ENCODE measurements at places on chromosomes 5 and 9. TPM values are rescaled to one million over a fixed set of nuclear protein-coding genes. Genes with fewer than 3 reads are reported as not detected.

Gene GMCL2
- total RNA-seq, result not detected

DNA sequence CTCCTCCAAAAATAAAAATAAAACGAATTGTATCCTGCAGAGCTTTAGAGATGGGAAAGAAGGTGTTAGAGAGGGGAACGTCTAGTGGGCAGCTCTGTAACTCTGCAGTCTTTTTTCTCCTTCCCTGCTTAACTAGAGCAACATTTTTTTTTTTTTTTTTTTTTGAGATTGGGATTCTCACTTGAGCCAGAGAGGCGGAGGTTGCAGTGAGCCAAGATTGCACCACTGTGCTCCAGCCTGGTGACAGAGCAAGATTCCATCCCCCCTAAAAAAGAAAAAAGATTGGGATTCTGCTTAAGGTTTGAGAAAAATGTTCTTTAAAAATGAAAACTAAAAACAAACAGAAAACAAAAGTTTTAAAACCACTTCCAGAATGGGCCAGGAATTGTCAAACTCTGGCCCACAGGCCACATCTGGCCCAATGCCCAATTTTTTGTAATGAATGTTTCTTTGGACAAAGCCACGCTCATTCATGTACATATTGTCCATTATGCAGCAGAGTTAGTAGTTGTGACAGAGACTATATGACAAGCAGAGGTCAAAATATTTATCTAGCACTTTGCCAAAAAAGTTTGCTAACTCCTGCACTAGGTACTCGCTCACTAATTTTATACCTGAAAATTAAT is 98.5 kb downstream of the ZCCHC7 start:
- no peak for DNase-seq

DNA sequence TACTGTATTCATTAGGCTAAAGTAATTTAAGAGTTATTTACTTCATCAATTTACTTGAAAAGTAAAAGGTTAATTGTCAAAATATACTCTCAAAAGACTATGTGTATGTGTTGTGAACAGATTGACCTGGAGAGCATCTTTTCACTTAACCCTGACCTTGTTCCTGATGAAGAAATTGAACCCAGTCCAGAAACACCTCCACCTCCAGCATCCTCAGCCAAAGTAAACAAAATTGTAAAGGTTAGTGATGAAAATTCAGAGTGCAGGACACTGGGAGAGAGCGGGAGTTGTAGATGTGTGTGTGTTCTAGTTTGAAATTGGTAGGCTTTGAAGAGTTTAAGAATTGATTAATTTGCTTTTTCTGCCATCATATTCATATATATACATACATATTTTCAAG is 41.9 kb downstream of the KIF2A start:
- no peak for DNase-seq

GRCh38 chr5:67974054-67974453 is 241.5 kb upstream of the PIK3R1 start:
- no peak for DNase-seq

- DNase-seq, result no peak
Measured at GRCh38 chr9:98107926-98108325, 11.1 kb downstream of the TRIM14 start.
